ENCODE measurements at places on chromosomes 7 and 10.

DNA sequence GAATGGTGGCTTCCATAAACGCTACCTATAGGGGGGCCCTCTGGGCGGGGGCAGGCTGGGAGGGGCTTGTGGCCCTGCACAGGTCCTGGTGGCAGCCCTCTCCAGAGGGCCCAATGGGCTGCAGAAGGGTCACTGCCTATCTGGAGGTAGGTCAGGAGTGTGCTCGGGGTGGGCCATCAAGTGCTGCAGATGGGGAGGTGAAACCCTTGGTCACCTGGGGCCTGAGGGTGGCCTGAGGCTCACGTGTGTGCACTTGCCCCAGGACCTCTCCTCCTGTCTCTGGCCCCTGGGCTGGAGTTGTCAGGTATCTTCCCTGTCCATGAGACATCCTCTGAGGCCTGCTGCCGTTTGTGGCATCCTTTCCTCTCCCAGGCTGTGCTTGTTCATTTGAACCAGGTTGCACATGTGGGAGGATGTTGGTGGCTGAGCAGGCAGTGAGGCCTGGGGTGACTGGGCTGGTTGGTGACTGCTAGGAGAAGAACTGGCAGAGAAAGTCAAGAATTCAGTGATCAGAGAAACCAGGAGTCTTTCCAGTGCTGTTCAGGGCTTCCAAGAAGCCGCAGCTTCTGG, 21.1 kb upstream of the SH2D4B start:
- no peak for DNase-seq

DNA sequence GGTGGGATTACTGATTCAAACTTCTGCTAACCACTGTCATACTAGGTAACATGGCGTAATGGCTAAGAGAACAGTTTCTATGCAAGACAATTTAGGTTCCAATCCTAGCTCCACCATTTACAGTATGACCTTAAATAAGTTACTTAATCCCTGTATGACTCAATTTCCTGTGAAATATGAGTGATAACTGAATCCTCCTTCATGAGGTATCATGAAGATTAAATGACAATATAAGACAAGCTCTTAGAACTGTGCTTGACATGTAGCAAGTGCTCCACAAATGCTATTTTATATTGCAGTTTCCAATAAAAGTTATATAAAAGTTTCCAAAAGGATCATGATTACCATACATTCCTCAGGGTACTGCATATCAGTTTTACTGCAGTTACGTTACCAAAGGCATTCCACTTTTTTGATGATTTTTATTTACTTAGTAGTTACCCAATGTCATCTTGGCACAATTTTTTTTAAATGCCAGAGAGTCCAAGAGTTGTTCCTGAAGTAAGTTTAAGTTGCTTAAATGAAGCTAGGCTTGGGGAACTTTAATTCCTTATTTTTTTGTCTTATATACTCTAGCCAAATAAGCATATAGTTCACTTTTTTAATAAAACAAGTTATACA, 7.1 kb downstream of the DOCK4 start:
- no peak for DNase-seq

GRCh38 chr7:46625032-46625431, 704.0 kb upstream of the IGFBP3 start:
- no peak for DNase-seq

- DNase-seq, result no peak
Observed at GRCh38 chr10:122326385-122326784, 48.1 kb upstream of the PLEKHA1 start.

DNA sequence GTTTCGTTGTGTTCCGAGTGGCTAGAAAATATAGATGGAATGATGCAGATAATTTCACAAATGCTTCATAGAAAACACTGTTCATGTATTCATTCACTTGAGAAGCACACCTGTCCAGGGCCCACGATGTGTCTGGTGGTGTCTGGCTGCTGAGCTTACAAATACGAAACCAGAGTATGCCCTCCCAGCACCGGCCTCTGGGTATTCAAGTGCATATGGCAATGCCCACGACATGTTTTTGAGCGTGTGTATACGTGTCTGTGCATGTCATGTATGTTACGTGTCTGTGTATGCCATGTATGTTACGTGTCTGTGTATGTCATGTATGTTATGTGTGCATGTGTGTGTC, 37.9 kb downstream of the IL2RA start:
- no peak for DNase-seq

GRCh38 chr7:7617550-7617949, 23.0 kb upstream of the UMAD1 start:
- no peak for DNase-seq

DNA sequence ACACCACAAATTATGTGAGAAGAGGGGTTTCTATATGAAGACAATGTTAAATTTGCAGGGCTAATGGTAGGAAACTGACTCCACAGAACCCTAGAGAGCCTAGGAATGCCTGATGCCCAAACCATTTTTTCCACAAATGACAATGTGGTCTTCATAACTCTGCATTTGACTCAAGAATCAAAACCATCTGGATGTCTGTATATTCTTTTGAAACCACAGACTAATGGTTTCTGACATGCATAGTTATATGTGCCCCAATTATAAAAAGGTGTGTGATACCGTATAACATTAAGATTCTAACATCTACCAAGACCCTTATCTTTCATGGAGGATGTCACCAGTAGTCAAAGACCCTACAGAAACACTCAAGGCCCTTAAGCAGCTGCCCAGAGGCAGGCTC, 20.3 kb downstream of the SEC61G start:
- no peak for DNase-seq

DNA sequence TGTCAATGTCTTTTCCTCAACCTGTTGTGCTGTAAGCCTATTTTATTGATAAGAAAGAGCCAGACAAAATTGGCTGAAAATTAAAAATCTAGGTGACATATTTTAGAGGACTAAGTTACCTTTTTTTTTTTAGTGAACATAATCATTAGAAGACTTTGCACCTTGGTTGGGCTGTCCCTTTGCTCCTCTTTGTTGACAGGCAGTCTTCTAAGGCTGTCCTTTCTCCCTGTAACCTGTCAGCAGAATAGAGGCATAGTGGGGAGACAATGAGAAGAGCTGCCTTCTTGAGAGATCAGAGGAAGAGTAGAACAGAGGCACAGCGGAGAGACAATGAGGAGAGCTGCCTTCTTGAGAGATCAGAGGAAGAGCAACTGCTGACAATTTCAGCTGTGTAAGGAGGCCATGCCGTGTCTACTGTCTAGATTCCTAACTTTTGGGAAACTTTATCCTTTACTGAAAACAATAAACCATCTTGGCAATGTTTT, 238.3 kb upstream of the FZD1 start:
- no peak for DNase-seq

- no peak for DNase-seq
Observed at GRCh38 chr7:34727464-34727995, 69.5 kb downstream of the NPSR1 start.

- DNase-seq, result no peak
Observed at GRCh38 chr7:22791204-22792158, 31.2 kb downstream of the TOMM7 start.

DNA sequence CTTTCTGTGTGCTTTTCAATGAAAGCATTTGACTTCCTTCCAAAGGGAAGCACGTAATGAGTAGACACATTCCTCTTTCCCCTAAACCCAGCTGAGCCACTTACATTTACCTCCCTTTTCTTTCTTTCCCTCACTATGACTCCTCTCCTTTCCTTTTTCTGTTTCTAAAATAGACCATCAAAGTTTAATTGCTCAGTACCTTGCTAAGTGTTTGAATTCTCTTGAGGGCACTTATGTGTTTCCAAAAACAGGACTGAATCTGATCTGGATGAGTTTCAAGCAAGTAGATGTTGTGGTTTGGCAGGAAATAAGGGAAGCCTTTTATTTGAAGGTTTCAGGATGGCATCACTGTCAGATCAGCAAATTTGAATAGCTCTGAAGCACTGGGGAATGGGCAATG, 396.2 kb downstream of the REEP3 start:
- DNase-seq, result no peak

DNA sequence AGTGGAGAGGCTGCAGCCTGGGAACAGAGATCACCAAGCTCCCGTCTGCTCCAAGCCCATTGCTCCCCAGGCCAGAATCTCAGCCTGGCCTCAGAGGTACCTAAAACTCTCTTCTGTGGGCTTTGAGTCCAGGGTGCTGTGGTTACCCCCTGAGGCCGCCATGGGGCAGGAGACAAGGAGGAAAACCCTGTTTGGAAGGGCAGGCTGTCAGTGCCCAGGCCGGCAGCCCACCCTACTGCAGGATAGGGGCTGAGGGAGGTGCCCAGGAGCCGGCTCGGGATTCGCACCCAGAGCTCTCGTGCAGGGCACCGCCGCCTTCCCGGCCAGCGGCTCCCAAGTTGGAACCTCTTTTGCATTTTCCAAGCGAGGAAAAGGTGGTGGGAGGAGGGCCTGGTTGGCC, 24.5 kb downstream of the UNCX start:
- DNase-seq, result no peak

DNA sequence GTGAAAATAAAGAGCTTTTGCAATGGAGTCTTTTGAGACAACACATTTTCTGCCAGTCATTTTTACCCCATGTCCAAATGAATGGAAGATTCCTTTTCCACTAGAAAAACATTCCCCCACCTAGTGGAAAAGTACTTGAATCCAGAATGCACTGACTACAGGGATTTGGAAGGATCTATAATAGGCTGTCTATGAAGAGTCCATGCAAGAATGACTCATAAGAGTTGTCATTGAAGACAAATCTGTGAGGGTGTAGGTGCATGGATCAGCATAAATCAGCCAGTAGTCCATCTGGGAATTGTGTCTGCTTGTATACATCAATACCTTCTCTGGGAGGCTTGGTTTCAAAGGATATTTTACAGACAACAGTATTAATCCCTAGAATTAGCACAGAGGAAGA, 32.5 kb upstream of the TRUB1 start:
- DNase-seq, result no peak

DNA sequence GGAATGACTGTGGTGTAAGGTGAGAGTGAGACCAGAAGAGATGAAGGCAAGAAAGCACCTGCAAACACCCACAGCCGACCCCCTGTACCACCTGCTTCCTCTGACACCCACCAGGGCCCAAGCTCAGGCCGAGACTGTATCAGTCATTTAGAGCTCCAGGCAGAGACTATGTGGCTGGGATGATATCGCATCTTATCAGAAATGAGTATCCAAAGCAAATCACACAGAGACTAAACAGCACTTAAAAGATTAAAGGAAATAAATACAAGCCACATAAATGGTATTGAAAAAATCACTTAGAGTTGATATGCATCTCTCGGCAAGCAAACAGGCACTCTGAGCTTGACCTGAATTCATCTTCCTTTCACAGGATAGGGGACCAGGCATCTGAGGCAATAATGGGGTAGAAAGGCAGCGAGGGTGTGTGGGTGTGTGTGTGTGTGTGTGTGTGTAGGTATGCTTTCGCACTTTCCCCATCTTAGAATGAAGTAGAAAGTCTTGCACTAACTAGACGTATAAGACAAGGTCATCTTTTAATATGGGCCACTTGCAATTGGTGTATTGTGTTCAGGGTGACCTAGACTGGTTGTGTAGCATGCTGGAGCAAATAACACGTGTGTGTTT, 665.9 kb downstream of the KCNMA1 start:
- DNase-seq, result no peak

DNA sequence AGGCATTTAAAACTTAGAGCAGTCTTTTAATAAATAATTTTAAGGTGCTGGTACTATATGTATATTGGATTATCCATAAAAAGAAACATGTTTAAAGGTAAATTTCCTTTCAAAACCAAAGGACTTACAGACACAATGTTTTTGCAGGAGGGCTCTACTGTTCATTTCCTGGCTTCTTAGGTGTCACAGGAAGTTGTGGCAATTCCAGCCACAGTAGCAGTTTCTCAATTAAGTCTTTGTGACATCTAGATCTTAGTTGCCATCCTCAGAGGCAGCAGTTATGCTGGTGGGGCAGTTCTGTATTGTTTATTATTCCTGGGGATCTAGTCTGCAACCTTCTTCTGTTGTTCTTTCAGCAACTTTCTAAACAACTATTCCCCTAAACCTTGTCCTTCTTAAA, 460.1 kb downstream of the MAGI2 start:
- DNase-seq, result no peak

DNA sequence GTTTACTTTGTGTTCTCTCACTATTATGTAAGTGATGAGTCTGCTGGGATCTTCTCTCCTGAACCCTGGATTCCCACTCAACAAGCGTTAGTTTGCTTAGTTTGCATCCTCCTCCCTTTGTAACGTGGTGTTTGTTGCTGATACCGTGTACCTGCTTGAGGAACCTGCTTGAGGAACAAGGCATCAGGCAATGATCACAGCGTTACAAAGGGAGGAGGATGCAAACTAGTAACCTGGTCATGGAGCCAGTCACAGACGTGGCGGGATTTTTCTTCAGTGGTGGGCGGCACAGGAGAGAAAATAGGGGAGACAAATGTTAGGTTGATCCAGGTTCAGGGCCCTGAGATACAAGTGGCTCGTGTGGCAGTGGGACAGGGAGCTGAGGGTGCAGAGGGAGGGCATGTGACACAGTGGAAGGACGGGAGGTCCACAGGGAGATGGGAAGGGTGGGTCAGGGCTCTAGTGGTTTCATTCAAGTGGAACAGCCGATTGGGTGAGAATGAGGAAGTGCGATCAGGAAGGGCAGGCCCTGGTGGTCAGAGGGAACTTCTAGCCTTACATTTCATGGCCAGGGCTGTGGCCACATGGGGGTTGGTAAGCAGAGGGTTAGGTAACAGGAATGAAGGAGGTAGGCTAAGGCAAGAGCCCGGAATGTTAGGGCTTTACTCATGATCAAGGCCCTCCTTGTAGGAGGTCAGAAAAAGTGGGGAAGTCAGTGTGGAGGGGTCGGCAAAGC, 38.0 kb downstream of the SNX10 start:
- no peak for DNase-seq

DNA sequence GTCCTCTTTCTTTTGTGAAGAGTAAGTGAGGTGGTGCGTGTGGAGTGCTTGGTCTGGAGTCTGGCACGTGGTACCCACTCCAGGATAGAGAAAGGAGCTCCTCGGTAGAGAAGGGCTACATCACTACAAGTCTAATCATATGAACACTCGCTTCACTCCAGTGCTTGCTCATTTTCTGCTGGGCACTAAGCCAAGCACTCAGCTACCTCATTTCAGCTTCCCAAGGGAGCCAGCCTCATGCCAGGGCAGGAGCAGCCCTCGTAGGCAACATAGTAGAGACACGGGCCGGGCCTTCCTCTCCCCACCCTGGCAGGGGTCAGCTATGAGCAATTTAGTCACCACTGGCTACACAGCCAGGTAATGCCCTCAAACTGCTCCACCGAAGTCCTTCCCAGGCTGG, 11.4 kb upstream of the HSPA12A start:
- no peak for DNase-seq

GRCh38 chr7:114864278-114864677, 57.6 kb upstream of the MDFIC start:
- no peak for DNase-seq

- no peak for DNase-seq
Observed at GRCh38 chr10:91549262-91549661, 83.6 kb downstream of the PPP1R3C start.

- DNase-seq, result no peak
Observed at GRCh38 chr7:116478834-116479233, 20.7 kb upstream of the CAV2 start.

DNA sequence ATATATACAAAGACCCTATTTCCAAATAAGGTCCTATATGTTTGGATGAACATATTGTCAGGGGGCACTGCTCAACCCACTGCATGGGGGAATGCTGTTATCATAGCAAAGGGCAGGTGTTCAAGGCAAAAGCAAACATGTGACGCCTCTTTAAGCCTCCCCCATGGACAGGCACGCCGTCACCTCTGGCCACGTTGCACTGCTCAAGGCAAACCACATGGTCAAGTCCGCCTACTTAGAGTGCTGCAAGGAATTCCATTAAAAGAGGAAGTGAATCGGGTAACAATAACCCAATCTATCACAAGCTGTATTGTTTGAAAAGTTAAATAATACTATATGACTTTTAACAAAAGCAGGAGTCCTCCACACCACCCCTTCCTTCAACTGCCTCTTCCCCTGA, 8.8 kb upstream of the CALD1 start:
- DNase-seq, result no peak

- no peak for DNase-seq
Observed at GRCh38 chr7:17528636-17529035, 230.2 kb downstream of the AHR start.

Measured in GM19239 (cell line).